ENCODE measurements at places on chromosomes 7 and 10.

- peak; percentile 60 for DNase-seq
Observed at GRCh38 chr10:61140765-61141392, 196.9 kb upstream of the RHOBTB1 start.

DNA sequence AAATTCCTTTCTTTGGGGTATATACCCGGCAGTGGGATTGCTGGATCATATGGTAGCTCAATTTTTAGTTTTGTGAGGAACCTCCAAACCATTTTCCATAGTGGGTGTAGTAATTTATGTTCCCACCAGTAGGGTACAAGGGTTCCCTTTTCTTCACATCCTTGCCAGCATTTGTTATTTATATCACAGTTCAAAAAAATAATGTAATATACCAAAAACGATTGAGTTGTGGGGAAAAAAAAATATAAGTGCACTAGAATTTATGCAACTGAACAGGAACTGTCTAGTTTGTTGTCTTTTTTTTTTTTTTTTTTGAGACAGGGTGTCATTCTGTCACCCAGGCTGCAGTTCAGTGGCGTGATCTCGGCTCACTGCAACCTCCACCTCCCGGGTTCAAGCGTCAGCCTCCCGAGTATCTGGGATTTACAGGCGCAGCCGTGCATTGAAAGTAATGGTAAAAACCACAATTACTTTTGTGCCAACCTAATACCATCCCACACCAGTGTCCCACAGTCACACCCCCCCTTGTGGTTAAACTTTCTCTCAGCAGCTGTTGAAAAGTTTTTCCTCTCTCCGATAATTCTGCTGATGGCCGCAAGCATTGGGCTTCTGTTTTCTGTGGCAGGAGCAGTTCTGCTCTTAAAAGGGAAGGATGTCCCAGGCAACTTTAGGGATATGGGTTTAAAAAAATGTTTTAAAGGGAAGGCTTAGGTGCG lies 6.8 kb upstream of the LAT2 start:
- peak; percentile 74 for DNase-seq

- no peak for DNase-seq
Observed at GRCh38 chr10:43945094-43945730, 296.5 kb upstream of the ZNF32 start.

GRCh38 chr10:119441921-119442757 lies 100.4 kb downstream of the RGS10 start:
- peak; percentile 25 for DNase-seq

- no peak for DNase-seq
Observed at GRCh38 chr10:56880606-56881005, 519.5 kb upstream of the ZWINT start.

GRCh38 chr7:81783818-81784217 lies 14.0 kb upstream of the HGF start:
- DNase-seq, result no peak

GRCh38 chr10:71864911-71865361 lies 13.9 kb upstream of the PSAP start:
- DNase-seq, result no peak

DNA sequence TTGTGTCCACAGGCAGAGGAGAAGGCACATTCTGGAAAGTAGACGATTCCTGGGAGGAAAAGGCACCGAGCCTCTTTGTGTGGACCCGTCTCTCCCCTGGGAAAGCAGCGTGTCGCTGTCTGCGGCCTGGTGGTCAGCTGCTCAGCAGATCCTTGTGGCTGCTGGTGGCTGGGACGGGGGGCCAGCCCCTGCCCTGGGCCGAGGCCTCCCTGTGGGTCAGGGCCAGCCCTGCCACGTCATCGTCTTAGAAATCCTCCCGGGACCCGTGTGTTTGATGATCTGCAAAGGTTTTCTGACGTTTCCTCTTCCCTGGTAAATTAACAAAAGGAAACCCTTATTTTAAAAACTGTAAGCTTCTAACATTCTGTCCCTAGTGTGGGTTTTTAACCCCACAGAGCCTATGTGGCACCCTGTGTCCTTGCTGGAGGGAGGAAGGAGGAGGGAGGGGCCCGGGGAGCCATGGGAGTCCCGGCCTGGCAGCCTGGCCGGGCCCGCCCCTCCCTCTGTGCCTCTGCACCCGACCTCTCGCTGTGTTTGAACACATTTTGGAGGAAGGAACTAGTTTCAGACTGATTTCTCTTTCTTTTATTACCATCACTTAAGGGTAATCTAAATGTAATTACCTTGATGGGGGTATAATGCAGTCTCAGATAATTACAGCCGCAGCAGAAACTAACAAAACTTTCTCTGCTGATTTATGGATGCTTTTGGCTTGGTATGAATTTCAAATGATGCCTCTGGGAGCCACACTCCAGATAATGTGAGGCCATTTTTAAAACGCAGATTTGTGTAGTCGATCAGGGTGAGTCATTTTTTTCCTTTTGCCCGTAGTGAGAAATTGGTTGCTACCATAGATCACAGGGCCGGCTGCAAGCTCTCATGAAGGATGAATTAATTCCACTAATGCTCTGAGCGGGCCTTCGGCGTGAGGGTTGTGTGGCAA lies 85.5 kb downstream of the NKX6-2 start:
- no peak for DNase-seq

- no peak for DNase-seq
Observed at GRCh38 chr10:99537086-99537988, 4.6 kb downstream of the NKX2-3 start.

DNA sequence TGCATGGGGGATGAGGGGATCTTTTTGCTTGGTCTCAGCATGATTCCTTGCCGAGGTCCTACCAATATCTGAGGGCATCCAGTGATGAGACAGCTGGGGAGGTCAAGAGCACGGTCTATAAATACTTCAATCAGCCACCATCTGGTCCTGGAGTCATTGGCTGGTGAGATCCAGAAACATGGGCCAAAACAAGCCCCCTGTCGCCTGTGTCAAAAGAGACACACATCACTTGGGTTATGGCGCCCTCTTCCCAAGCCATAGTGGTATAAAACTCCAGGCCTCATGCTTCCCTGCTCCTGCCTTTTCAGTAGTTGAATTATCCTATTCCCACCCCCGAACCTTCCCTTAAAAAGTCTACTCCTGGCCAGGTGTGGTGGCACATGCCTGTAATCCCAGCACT lies 60.9 kb downstream of the SLC35B4 start:
- DNase-seq, result no peak

- no peak for DNase-seq
Observed at GRCh38 chr7:18715988-18716387, 220.4 kb downstream of the HDAC9 start.

GRCh38 chr10:21355591-21356011 lies 169.9 kb downstream of the SKIDA1 start:
- DNase-seq, result no peak

DNA sequence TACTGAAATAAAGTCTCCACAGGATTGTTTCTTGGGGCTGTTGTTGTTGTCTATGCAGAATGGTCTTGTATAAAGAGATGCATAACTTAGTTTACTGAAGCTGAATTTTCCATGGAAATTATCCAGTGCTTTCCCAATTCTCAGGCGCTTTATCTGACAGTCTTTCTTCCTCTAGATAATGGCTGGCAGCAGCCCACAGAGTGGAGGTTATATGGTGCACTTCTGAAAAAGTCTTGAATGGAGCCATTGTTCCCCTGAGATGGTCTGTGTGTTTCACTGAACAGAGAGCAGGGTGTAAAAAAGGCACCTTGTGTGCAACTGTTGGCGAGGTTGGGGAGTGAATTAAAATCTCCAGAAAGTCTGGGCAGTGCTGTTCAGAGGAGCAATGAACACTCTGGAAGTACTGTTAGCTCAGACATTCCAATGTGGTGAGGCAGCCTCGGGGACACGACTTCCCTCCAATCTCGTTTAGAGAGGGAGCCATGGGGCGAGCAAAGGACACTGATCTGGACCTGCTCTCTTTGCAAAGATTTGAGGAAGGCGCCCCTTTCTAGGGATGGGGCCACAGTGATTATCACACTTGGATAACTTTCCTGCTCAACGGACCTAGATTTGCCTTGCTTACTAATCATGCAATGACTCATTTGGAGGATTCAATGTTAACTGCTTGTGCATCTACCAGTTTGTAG lies 2.0 kb upstream of the PLCE1 start:
- DNase-seq, result no peak

- no peak for DNase-seq
Observed at GRCh38 chr10:84335516-84335915, 7.1 kb downstream of the CCSER2 start.

- no peak for DNase-seq
Observed at GRCh38 chr10:46018453-46019176, 11.8 kb downstream of the NCOA4 start.

DNA sequence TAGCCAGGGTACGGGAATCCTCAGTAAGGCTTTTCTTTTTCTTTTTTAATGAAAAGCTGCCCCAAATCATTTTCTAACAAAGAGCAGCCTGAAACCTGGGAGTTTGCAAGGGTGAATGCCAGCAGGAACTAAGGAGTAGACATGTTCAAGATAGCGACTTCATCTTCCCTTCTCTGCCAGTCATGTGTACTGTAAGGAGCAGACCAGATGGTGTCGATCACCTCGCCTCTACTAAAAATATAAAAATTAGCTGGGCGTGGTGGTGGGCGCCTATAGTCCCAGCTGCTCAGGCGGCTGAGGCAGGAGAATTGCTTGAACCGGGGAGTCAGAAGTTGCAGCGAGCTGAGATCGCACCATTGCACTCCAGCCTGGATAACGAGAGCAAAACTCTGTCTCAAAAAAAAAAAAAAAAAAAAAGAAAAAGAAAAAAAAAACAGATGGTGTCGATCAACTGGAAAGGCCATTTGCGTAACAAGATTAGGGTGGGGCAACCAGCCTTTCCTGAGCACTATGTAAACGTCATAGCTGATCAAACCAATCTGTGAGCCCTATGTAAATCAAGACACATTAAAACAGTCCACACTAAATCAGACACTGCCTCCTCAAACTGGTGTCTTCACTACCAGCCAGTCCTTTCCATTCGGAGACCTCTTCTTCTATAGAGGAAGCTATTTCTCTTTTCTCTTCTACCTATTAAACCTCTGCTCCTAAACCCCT lies 33.8 kb downstream of the NOLC1 start:
- no peak for DNase-seq

DNA sequence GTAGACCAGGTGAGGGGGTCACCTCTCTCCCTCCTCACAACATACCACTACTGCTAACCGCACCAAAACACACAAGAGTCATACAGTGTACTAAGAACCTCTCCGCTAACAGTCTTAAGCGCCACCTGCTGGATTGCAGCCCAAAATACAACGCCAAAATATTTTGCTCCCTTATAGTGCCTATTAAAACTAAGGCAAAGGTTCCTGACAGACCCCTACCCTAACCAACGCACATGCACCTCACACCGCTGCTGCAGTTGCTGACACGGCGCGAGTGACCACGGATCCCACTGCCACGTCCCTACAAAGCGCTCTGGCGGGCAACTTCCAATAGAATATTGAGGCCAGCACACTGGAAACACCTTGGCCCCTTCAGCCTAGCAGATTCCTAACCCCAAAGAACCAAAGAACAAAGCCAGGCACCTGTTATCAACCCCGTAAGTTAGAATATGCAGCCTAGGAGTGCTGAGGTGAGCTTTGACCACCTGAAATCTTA lies 563.6 kb upstream of the SEMA3D start:
- peak; percentile 39 for DNase-seq

DNA sequence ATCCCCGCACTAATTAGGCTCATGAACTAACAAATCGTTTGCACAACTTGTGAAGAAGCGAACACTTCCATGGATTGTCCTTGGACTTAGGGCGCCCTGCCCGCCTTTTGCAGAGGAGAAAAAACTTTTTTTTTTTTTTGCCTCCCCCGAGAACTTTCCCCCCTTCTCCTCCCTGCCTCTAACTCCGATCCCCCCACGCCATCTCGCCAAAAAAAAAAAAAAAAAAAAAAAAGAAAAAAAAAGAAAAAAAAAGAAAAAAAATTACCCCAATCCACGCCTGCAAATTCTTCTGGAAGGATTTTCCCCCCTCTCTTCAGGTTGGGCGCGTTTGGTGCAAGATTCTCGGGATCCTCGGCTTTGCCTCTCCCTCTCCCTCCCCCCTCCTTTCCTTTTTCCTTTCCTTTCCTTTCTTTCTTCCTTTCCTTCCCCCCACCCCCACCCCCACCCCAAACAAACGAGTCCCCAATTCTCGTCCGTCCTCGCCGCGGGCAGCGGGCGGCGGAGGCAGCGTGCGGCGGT lies at the start of gene EMX2:
EMX2 (plus strand) TSS at position 41 of the 519 bp plus-strand sequence. CDS start 522 bp downstream, outside the sequence.
- no peak for DNase-seq

DNA sequence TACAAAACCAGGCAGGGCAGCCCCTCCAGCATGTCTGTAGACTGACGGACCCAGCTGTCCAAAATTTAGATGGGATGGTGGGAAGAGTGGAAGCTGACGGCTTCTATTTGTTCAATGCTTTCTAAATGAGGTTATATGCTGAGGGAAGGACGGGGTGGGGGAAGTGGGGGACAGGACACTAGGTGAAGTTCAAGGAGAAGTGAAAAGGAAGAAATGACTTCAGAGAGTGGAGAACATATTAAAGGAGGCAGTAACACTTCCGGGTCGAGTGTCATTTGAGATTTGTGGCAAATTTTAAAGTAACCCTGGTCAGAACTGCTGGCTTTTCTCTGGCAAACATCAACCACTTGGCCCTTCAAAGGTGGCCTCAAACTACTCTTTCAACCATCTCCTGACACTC lies 9.4 kb downstream of the PIP4K2A start:
- no peak for DNase-seq

DNA sequence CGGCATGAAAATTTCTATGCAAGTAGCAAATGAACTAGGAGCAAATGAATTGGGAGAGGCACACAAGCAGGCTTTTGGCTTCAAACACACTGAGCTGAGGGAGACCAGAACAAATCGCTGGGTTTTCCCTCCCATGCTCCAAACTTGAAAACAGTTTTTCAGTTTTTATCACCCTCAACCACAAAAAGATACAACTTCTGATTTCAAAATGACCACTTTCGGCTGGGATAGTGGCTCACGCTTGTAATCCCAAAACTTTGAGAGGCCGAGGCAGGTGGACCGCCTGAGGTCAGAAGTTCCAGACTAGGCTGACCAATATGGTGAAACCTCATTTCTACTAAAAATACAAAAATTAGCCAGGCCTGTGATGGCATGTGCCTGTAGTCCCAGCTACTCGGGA lies 9.0 kb upstream of the CHUK start:
- DNase-seq, result no peak

DNA sequence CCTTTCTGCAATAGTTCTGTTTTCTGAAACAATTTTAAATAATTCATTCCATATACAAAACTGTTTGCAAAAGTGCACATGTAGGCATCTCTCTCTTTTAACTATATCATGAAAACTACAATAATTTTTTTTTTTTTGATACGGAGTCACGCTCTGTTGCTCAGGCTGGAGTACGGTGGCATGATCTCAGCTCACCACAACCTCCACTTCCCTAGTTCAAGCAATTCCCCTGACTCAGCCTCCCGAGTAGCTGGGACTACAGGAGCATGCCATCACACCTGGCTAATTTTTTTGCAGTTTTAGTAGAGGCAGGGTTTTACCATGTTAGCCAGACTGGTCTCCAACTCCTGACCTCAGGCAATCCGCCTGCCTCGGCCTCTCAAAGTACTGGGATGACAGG lies 44.0 kb upstream of the SEMA3A start:
- no peak for DNase-seq

All from Jurkat, Clone E6-1 (cell line).